ENCODE measurements at places on chromosomes 4 and X.

- DNase-seq: no peak
Measured at GRCh38 chrX:130106071-130106470, 4.2 kb downstream of the ELF4 start.

DNA sequence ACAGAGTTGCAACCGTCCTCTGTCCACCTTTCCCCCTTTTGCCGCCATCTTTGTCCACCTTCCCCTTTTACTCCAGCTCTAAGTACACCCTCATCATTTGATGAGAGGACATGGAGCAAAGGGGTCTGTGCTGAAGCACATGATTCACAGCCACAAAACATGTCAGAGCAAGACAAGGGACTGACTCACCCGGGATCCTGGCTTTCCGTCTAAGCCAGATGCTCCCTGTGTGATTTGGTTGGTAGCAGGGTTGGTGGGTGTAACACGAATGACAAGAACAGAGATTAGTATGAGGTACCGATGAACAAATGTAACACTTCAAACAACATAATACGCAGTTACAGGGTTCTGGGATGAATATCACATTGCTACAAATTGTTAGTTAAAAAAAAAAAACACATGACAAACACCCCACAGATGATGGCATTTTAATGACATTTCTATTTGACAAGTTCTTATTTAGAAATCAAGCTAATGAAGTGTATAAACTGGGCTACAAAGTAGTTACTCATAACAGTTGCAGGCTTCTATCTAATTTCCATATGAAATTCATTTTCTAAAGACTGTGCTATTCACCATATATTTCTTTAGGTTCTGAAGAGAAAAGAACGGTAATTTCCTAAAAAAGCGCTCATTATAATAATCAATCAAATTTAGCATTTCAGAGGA lies 71.4 kb upstream of the ETNPPL start:
- DNase-seq: no peak

- no peak for DNase-seq
Measured at GRCh38 chr4:89413518-89413917, 105.9 kb upstream of the GPRIN3 start.

DNA sequence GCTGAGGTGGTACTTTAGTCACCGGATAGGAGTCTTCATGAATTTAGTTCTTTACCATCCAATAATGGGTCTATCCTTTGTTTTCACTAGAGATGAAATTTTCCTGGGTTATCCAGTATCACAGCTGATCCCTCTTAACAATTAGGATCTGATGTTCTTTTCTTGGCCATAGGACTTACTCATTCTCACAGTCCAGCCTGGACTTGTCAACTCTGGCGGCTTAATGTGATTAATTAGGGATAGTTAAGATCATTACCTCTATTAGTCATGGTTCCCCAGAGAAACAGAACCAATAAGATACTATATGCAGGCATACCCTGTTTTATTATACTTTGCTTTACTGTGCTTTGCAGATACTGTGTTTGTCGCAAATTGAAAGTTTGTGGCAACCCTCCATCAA lies 272.7 kb upstream of the FAT4 start:
- DNase-seq: no peak

DNA sequence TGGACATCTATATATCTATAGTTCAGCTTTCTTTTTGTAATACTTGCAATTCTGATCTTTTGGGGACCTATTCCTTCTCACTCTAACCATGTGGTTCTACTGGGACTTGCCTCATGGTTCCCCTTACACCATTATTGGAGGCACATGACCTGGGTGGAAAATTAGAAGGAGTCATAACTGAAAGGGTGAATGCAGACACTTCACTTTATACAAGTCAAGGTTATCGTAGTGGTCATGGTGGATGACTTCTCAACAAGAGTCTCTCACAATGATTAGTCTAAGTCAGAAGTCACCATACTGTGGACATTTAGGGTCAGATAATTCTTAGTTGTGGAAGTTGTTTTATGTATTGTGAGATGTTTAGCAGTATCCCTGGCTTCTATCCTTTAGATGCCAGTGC lies 10.5 kb upstream of the EIF4E start:
- no peak for DNase-seq

DNA sequence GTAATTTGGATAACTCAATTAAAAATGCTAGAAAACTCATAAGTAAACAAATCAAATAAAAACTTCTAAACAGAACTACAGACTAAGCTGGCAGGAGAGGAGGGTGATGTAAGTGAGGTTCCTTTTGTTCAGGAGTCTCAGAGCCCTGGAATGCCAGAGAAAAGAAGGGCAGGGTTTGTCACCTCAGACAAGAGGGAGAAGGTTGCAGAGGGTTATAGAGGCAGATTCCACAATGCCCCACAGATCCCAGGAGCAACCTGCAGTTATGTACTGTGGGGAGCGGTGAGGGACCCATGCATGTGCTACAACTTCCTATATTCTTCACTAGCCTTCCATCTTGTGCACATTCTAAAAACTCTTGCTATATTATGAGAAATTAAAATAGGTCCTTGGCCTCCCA lies 129.7 kb downstream of the CFAP299 start:
- no peak for DNase-seq

- peak; percentile 22 for DNase-seq
Measured at GRCh38 chrX:153649178-153649914, 2.3 kb downstream of the DUSP9 start.

DNA sequence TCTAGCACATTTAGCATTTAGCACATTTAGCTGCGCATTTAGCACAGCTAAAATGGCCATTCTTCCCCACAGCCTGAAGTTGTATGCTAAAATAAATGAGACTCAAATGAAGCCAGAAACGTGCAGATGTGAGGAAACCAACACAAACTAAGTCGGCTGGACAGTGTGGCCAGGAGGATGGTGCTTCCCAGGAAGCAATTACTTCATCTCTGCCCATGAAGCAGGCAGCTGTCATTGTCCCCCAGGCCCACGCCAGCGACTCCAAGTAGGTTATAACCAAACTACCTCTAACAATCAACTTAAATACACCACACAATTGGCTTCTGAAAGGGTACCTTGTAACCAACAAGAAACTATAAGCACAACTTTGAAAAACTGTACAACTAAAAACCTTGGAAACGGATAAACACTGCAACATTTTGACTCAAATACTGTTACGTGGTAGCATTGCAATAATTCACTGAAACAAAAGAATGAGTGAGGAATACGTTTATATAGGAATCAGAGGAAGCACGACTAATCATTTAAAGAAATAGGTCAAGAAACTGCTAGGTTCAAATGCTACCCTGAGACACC lies 39.2 kb downstream of the AFAP1 start:
- DNase-seq: no peak

DNA sequence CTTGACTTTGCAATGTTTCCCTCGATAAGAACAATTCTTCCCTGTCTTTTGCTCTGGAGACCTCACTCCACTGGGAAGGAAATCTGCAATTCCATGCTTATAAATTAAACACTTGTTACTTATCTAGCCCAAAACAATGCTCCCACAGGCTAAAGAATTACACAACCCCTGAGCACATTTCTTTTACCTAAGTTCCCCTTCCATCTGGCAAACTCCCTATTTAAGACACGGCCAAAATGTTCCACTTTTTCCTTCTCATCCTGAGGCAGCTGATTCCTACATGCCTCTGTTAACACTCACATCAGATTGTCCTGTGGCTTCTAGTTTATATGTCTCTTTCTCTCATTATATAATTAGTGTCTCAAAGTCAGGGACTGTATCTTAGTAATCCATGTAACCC lies 211.7 kb downstream of the COX18 start:
- DNase-seq: no peak

DNA sequence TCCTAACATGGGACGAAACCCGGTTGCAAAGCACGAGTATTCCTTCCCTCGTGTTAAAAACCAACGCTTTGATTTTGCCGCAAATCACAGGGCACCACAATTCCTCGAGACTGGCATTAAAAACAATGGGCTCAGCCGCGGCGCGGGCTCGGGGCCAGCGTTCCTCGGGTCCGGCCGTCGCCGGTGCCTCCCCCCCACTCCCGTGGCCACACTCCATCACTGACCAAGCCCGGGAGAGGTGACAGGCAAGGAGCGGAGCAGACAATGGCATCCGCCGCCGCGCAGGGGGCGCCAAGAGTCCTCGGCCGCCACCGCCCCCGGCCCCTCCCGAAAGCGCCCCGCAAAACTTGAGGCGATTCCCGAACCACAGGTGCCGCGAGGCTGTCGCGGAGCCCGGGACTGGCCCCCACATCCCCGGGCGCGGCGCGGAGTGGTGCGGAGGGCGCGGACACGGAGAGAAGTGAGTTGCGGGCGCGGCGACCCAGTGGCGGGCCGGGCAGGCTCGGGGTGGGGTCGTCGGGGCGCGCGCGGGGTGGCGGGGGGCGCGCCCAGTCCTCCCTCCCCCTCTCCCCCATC lies 445 bp downstream of the AP1S2 start:
- DNase-seq: peak; percentile 77

- no peak for DNase-seq
Measured at GRCh38 chr4:185546335-185546734, 11.0 kb upstream of the PDLIM3 start.

DNA sequence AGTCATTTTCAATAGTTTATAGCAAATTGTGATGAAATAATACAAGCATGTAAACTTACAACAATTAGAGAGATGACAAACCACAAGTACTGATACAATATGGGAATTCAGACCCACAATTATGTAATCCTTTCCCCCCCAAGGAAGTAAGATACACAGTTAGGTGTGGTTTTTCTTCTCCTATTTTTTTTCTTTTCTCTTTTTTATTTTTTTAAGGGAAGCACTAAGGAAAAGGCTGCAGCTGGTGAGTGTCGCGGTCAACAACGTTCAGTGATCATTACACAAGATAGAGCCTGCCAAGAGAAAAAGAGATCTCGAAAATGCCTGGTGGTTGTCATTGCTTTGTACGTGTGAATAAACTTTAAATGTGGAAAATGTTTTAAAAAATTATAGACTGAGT lies 9.8 kb downstream of the NDNF start:
- no peak for DNase-seq

DNA sequence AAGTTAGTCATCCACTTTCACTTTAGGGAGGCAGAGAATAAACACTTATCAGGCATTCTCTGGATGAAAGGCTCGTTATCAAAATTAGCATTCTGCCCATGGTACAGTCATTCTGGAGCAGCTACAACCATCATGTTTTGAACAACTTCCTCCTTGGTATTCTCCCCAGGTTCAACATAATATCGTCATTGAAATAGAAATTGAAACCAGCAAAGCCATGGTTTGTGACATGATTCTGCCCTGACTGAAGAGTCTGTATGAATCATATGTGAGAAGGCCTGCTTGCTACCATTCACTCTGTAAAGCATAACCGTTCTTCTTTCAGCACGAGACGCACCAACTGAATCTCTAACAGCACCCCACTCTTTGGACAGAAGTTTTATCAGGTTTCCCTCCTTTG lies 127.5 kb upstream of the RADX start:
- DNase-seq: peak; percentile 4

DNA sequence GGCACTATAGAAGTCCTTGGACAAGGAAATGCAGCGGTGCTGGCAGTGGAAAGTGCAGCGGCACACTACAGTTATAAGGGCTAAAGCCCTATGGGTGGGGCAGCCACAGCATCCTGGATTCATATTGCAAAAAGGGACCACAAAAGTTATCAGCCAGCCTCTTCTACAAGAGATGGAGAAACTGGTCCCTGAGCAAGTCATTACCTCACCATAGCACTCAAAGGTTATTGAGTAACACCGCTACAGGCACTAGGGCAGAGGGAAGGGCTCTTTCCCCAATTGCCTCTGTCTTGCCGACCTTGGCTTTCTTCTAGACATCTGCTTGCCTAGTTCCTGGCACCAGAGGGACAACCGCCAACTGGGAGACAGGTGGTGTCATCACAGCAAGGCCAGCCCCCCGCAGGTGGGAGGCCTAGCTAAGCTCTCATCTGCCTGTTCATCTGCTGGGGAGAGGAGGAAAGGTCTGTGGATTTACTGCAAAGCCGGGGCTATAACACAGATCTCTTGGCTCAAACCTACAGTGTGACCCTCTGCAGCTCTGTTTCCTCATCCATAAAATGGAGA lies 600.0 kb downstream of the BCOR start:
- DNase-seq: no peak

DNA sequence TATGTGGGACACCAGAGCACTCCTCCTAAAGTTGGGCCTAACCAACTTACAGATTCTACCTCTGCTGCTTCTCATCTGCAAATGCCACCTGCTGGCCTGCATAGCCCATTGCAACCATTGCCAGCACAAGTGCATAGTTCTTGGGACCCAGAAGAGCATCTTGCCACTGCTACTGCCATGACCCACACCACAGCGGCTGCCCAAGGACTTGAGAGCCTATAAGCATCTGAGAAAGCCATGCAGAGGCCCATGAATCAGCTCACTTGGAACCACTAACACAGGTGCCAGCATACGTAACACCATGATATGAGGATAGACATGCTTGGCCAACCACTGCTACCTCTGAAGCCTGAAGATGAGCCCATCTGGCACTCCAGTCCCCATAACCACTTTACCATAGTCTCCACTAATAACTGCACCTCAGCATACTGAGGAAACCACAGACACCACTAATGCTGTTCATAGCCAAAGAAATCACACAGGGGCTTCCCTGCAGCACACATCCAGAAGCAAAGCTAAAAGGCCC lies 258.1 kb upstream of the AGTR2 start:
- DNase-seq: no peak

Data from stimulated activated naive CD4-positive, alpha-beta T cell (primary cell).